Colonic mucosa (tissue), 4 donors: ENCODE measurements at places on chromosomes 6 and 20.

DNA sequence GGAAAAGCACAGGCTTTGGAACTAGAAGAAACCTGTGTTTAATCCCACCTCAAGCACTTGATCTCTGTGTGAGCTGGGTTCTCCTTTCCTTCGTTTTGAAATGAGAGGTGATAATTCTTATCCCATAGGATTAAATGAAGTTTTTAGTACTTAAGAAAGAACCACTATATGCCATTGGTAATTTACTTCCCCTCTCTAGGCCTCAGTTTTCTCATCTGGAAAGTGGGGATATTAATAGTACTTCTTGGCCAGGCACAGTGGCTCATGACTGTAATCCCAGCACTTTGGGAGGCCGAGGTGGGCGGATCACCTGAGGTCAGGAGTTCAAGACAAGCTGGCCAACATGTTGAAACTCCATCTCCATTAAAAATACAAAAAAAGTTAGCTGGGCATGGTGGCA lies 14.1 kb downstream of the REM1 start:
- no peak for DNase-seq

GRCh38 chr6:34352305-34352937 lies 40.0 kb downstream of the NUDT3 start:
- no peak for DNase-seq

GRCh38 chr6:111985202-111985731 lies 68.6 kb upstream of the CCN6 start:
- no peak for DNase-seq

DNA sequence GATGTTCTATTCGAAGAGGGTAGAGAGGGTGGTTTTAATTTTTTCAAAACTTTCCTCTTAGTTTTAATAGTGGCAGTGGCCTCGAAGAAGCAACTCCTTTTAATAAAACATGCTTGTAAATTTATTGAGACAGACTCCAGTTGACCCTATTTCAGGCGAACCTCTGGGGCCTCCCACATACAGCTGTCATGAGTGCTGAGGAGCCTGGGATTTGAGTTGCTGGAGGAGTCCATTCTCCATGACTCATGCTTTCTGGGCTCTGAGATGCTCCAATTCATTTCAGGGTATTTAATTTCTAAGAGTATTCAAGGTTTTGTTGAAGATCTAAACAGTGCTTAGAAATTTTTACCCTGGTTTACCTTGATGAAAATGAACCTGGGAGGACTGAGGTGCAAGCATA lies 580.4 kb downstream of the CBLN4 start:
- DNase-seq = no peak
